ENCODE measurements at places on chromosomes 6 and 20.

GRCh38 chr20:12798286-12798685 is 210.5 kb upstream of the SPTLC3 start:
- DNase-seq = no peak

GRCh38 chr6:81241126-81242041 is 511.1 kb downstream of the TENT5A start:
- peak; percentile 72 for DNase-seq

GRCh38 chr6:106788761-106789160 is 159.4 kb downstream of the QRSL1 start:
- no peak for DNase-seq

GRCh38 chr20:57560554-57561355 is at the start of gene PCK1:
TSS of gene PCK1 (plus strand) at chr20:57561110. CDS start at chr20:57561412, 302 bp downstream.
- DNase-seq = peak; percentile 15

- no peak for DNase-seq
Observed at GRCh38 chr6:141866731-141867497, 265.8 kb upstream of the GJE1 start.

- DNase-seq = peak; percentile 35
Observed at GRCh38 chr6:130282234-130282995, 59.7 kb upstream of the SAMD3 start.

DNA sequence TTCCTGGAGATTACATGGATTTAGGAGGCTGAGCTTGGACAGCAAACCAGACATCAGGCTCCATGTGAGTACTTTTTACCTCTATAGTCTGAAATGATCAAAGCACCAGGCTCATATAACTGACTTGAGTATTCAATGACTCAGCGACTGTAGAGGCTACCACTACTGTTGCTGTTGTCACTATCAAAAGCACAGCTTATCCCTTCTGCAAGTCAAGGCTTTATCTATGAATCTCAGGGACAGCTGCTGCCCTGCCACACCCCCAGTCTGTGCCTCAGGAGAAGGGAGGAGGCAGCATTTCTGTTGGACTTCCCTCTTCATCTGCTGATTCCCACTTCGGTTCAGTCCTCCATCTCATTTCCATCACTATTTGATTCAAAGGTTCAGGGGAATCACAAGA is 80.5 kb upstream of the CNR1 start:
- DNase-seq = no peak

- DNase-seq = no peak
Observed at GRCh38 chr6:151148111-151148510, 91.7 kb upstream of the AKAP12 start.

DNA sequence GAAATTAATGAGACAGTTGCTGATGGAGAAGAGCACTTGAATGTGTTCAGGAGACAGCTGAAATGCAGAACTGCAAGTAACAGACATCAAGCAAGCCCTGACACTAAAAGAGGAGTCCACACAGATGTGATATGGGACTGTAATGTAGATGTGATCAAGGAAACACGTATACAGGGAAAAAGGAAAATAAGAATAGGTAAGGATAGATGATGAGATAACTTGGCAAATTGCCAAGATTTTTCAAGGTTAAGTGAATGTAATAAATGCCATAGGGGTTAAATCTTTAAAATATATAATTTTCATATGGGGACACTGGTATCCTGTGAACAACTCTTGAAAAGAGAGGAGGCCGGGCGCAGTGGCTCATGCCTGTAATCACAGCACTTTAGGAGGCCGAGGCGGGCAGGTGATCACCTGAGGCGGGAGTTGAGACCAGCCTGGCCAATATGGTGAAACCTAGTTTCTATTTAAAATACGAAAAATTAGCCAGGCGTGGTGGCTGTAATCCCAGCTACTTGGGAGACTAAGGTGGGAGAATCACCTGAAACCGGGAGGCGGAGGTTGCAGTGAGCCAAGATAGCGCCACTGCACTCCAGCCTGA is 7.2 kb upstream of the SNX14 start:
- DNase-seq = no peak

- no peak for DNase-seq
Observed at GRCh38 chr6:53986721-53987521, 124.3 kb upstream of the MLIP start.

GRCh38 chr6:53347250-53347920 is 1.4 kb downstream of the ELOVL5 start:
- peak; percentile 49 for DNase-seq

- DNase-seq = no peak
Observed at GRCh38 chr20:64149809-64150560, 14.3 kb upstream of the MYT1 start.

GRCh38 chr6:3609388-3609787 is 142.1 kb downstream of the PXDC1 start:
- DNase-seq = no peak

- no peak for DNase-seq
Observed at GRCh38 chr6:91083211-91083610, 496.3 kb upstream of the MAP3K7 start.

GRCh38 chr6:16727996-16728395 is 33.3 kb downstream of the ATXN1 start:
- no peak for DNase-seq

GRCh38 chr6:164344801-164345291 is 930.3 kb downstream of the QKI start:
- peak; percentile 58 for DNase-seq

DNA sequence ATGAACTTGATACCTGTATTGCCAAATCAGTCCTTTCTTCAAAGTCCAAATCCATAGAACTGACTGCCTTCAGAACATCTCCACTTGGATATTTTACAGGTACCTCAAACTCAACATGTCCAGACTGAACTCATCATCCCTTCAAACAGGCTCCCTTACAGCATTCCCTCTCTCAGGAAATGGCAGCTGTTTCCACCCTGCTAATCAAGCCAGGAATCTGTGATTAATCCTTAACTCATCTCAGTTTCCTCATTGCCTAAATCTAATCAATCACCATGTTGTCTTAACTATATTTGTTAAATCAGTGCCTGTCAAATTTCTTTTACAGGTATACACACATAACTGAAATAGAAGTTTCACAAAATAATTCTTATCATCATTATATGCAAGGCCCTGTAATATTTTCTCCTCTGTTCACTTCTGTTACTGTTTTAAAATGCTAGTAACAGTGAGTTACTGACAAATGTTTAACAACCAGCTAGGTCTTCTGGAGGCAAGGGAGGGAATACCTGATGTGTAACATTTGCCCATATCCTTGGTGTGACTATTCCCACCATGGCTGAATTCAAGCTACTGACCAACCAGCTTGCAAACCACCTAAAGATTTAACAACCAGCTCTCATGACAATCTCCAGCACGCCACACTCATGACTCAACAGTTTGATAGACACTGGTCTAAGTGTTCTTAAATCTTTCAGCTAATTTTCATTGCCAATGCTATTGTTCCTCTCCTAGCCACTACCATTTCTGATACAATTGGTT is 124.9 kb downstream of the ADAT2 start:
- DNase-seq = peak; percentile 7

- peak; percentile 40 for DNase-seq
Observed at GRCh38 chr6:143279385-143279784, 171.1 kb downstream of the ADAT2 start.

Measured in cardiac fibroblast (primary cell).